ENCODE measurements at places on chromosomes 3 and 15.

DNA sequence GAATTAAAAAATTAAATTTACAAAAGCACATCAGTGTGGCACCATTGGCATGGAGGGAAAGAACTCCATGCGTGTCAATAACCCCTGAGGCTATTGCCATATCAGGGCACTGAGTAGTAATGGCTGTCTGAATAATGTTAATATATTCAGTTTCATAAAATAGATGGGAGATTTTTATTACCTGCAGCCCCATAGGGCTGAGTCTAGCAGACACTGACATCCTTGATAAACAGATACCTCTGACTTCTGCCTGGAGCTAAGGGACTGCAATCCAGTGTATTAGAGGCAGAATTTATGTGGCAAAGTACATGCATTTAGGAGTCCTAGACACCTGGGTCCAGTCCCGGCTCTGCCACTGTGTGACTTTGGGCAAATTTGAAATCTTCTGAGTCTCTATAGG, 38.8 kb upstream of the SV2B start:
- H3K4me1 ChIP-seq: peaks cover under 1% of the 10 kb centered on the region
- H3K27me3 ChIP-seq: no peaks in the 10 kb centered on the region
- DNase-seq: no peak
- H3K36me3 ChIP-seq: no peaks in the 10 kb centered on the region
- no peak overlapping the region for H3K27ac ChIP-seq

- H3K4me1 ChIP-seq: peaks cover 6% of the 10 kb centered on the region
- H3K27me3 ChIP-seq: no peaks in the 10 kb centered on the region
- no peaks in the 10 kb centered on the region for H3K36me3 ChIP-seq
- no peak overlapping the region for H3K27ac ChIP-seq
- no peak for DNase-seq
- no peak overlapping the region for H3K4me3 ChIP-seq
These were observed 112.5 kb downstream of the TIGIT start for GRCh38 chr3:114406286-114406685.

DNA sequence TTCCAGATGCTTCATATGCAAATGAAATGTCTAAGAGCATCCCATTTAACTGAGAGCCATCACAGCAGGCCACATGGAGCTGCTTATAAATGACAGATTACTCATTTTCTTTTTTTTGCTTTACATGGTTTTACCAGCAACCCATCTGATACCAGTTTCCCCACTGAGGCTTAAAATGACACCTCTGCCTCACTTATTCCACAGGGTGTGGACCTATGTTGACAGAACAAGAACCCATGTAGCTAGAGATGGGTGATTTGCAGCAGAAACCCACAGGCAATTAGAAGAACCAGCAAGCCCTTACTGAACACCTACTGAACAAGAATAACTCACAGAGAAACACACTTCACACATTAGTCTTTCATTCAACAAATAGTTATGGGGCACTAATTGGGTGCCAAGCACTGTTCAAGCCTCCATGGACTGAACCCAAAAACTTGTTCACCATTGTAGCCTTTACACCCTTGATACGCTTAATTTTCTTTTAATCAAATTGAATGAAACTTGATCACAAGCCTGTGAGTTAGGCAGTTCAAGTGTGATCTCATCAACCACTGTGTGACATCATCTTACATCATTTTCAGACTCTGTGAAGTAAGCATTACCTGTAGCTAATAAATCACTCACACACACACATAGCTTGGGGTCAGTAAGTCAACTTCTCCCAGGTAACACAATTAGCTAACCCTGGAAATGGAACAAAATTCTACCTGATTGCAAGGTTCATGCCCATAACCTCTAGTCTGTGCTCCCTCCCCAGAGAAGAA, 45.4 kb downstream of the MAGI1 start:
- H3K36me3 ChIP-seq: no peaks in the 10 kb centered on the region
- no peak overlapping the region for H3K4me3 ChIP-seq
- H3K4me1 ChIP-seq: peaks cover 12% of the 10 kb centered on the region
- DNase-seq: no peak
- no peak overlapping the region for H3K27ac ChIP-seq
- H3K27me3 ChIP-seq: no peaks in the 10 kb centered on the region

GRCh38 chr3:46383951-46384330, 13.2 kb downstream of the CCR5 start:
- DNase-seq: no peak
- H3K27ac ChIP-seq: no peak overlapping the region
- no peaks in the 10 kb centered on the region for H3K36me3 ChIP-seq
- H3K27me3 ChIP-seq: no peaks in the 10 kb centered on the region
- H3K4me1 ChIP-seq: peaks cover 47% of the 10 kb centered on the region

DNA sequence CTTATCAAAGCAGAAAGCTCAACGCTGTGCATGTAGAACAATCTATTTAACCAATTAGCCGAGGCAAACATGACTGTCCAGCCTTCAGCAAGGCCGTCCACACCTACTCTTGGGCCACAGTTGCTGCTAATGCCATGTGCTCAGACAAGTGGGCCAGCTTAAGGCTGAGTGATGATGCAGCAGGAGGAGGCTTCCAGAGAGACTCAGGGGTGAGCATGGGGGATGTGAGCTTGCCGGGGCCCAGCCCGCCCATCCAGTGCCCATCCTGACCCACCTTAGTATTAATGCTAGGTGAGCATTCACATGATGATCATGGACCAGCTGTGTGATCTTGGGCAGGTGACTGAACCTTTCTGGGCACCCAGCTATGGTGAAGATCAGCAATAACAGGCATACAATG, 150.1 kb downstream of the TPRA1 start:
- no peaks in the 10 kb centered on the region for H3K36me3 ChIP-seq
- DNase-seq: no peak
- no peaks in the 10 kb centered on the region for H3K27me3 ChIP-seq
- H3K4me3 ChIP-seq: no peak overlapping the region

- H3K27me3 ChIP-seq: no peaks in the 10 kb centered on the region
- no peak overlapping the region for H3K27ac ChIP-seq
- no peaks in the 10 kb centered on the region for H3K36me3 ChIP-seq
- no peak overlapping the region for H3K4me3 ChIP-seq
- no peaks in the 10 kb centered on the region for H3K4me1 ChIP-seq
- DNase-seq: no peak
These were observed 9.0 kb upstream of the THRB start for GRCh38 chr3:24503616-24504113.

GRCh38 chr3:12708584-12709192, 44.8 kb upstream of the RAF1 start:
- no peaks in the 10 kb centered on the region for H3K36me3 ChIP-seq
- H3K27me3 ChIP-seq: no peaks in the 10 kb centered on the region
- no peak for DNase-seq
- no peak overlapping the region for H3K27ac ChIP-seq

GRCh38 chr3:22322861-22323260, 571.9 kb upstream of the ZNF385D start:
- no peak for DNase-seq
- H3K36me3 ChIP-seq: no peaks in the 10 kb centered on the region
- no peaks in the 10 kb centered on the region for H3K4me1 ChIP-seq

DNA sequence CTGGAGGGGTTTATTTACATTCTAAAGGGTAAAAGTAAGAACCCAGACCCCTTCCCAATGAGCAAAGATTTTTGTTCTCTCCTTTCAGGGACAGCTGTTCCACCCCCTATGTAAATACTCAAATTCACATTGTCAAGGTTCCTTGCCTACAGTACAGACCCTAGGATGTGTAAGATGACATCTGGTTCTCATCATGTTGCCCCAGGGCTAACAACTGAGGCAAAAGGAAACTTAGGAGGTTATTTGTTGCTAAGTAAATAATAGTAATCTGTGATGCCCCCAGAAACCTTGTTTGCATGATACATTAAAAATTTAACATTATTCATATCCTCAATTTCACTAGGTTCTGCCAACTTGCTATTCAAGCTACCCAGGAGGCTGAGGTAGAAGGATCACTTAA, 135.0 kb upstream of the CCNL1 start:
- H3K27ac ChIP-seq: no peak overlapping the region
- DNase-seq: no peak
- H3K27me3 ChIP-seq: no peaks in the 10 kb centered on the region
- no peaks in the 10 kb centered on the region for H3K36me3 ChIP-seq
- H3K4me1 ChIP-seq: no peaks in the 10 kb centered on the region

DNA sequence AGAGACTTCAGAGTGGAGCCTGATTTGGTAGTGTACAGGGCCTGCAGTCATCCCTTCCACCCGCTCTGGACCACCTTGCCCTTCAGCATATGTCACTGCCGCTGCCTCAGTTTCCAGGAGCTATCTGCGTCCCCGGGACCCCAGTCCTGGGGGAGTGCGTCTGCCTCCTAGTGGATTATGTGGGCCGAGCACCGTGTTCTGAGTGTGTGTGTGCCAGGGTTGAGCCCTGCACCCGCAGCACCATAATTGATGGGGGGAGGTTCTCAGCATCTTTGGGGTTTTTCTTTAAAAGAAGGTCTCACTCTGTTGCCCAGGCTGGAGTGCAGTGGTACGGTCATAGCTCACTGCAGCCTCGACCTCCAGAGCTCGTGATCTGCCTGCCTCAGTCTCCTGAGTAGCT, 33.6 kb downstream of the CD276 start:
- H3K4me1 ChIP-seq: peaks cover 9% of the 10 kb centered on the region
- DNase-seq: no peak
- no peak overlapping the region for H3K27ac ChIP-seq
- H3K36me3 ChIP-seq: peaks cover 12% of the 10 kb centered on the region
- H3K27me3 ChIP-seq: no peaks in the 10 kb centered on the region

DNA sequence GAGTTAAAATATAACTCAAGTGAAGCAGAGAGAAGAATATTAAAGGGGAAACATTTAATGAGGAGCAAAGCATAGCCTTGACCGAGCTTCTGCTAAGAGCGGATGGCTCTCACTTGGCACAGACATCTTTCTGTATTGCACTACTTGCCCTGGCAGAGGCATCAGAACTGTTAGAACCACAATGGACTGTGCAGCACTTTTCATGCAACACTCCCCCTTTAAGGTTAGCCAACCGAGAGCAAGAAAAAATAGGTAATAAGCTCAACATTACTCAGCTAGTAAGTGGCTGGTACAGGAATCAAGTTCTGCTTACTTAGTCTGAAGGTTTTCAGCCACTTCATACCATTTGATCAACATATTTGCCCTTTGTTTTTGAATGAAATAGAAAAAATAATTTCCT, 33.7 kb downstream of the CRTC3 start:
- H3K27me3 ChIP-seq: no peaks in the 10 kb centered on the region
- H3K27ac ChIP-seq: peak overlapping the region; percentile 77
- H3K4me1 ChIP-seq: peaks cover 74% of the 10 kb centered on the region
- H3K4me3 ChIP-seq: no peak overlapping the region
- no peak for DNase-seq

DNA sequence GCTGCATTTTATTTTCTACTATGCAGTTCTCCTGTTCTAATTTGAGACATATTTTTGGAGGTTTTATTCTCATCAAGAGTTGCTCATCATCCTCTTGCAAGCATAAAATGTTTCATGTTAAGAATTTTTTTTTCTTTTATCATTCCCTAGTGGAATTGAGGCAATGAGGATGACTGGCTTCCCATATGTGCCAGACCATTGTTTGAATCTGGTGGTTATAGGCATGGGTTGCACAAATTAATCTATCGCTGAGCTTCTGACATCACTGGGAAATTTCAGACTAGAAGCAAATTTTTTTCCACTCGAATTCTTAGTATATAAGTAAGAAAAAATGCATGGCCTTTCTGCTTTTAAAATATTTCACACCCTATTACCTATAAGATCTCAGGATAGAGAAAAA, 279.1 kb upstream of the PLSCR5 start:
- no peak for DNase-seq
- H3K4me1 ChIP-seq: no peaks in the 10 kb centered on the region
- H3K4me3 ChIP-seq: no peak overlapping the region
- H3K27ac ChIP-seq: no peak overlapping the region
- H3K36me3 ChIP-seq: no peaks in the 10 kb centered on the region
- H3K27me3 ChIP-seq: no peaks in the 10 kb centered on the region

- H3K27ac ChIP-seq: peak overlapping the region; percentile 98
- no peaks in the 10 kb centered on the region for H3K36me3 ChIP-seq
- no peaks in the 10 kb centered on the region for H3K27me3 ChIP-seq
- H3K4me3 ChIP-seq: peak overlapping the region; percentile 100
- peaks cover 32% of the 10 kb centered on the region for H3K4me1 ChIP-seq
These were observed 423 bp downstream of the TKT start for GRCh38 chr3:53255423-53255774.

- peak overlapping the region; percentile 96 for H3K27ac ChIP-seq
- DNase-seq: no peak
- peaks cover 76% of the 10 kb centered on the region for H3K4me1 ChIP-seq
These were observed 7.4 kb upstream of the SEMA3B start for GRCh38 chr3:50261505-50261904.

GRCh38 chr3:132394320-132394719, 23.0 kb upstream of the DNAJC13 start:
- H3K4me3 ChIP-seq: no peak overlapping the region
- H3K27me3 ChIP-seq: no peaks in the 10 kb centered on the region
- DNase-seq: no peak
- H3K4me1 ChIP-seq: no peaks in the 10 kb centered on the region
- no peak overlapping the region for H3K27ac ChIP-seq

DNA sequence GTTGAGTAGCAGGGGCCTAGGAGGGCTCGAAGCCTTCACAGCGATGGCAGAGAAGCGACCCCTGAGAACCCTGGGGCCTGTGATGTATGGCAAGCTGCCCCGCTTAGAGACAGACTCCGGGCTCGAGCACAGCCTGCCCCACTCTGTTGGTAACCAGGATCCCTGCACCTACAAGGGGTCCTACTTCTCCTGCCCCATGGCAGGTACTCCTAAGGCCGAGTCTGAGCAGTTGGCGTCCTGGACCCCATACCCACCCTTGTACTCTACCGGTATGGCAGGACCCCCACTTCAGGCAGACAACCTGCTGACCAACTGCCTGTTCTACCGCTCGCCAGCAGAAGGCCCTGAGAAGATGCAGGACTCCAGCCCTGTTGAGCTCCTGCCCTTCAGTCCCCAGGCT, 4.3 kb downstream of the C15orf39 start:
- H3K27ac ChIP-seq: no peak overlapping the region
- H3K4me1 ChIP-seq: peaks cover 31% of the 10 kb centered on the region
- H3K4me3 ChIP-seq: no peak overlapping the region
- DNase-seq: no peak
- peaks cover 18% of the 10 kb centered on the region for H3K36me3 ChIP-seq
- no peaks in the 10 kb centered on the region for H3K27me3 ChIP-seq

- no peaks in the 10 kb centered on the region for H3K27me3 ChIP-seq
- no peak overlapping the region for H3K4me3 ChIP-seq
- H3K27ac ChIP-seq: no peak overlapping the region
- DNase-seq: no peak
These were observed 71.1 kb upstream of the GATM start for GRCh38 chr15:45449395-45449794.

DNA sequence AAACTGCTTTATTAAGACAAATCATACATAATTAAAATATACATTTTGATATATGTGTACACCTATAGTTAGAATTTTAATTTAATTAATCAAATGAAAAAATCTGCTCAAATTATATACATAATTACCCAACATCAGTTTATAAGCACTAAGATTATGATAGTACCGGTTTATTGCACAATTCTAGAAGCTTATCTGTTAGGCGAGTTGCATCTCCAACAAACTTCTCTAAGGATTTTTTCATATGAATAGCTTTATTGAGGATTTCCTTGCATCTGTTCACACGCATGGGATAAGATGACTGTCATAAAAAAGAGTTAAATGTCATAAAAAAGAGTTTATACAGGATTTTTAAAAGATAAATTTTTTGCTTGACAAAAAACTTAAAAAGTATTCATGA, 19.9 kb upstream of the XRN1 start:
- no peaks in the 10 kb centered on the region for H3K4me1 ChIP-seq
- H3K4me3 ChIP-seq: no peak overlapping the region
- H3K36me3 ChIP-seq: no peaks in the 10 kb centered on the region
- DNase-seq: no peak
